ENCODE measurements at places on chromosomes 11 and 22.

GRCh38 chr11:126466236-126467045 lies 111.0 kb downstream of the ST3GAL4 start:
- no peak for DNase-seq

GRCh38 chr11:12674936-12675696 lies 895 bp downstream of the TEAD1 start:
- no peak for DNase-seq

GRCh38 chr22:45082795-45083194 lies 73.0 kb upstream of the PHF21B start:
- no peak for DNase-seq

GRCh38 chr11:69030301-69030700 lies 17.3 kb upstream of the MRGPRF start:
- DNase-seq: no peak

GRCh38 chr11:132045107-132045506 lies 674.7 kb downstream of the NTM start:
- DNase-seq: no peak

GRCh38 chr11:117730208-117730800 lies 66.7 kb downstream of the DSCAML1 start:
- no peak for DNase-seq

DNA sequence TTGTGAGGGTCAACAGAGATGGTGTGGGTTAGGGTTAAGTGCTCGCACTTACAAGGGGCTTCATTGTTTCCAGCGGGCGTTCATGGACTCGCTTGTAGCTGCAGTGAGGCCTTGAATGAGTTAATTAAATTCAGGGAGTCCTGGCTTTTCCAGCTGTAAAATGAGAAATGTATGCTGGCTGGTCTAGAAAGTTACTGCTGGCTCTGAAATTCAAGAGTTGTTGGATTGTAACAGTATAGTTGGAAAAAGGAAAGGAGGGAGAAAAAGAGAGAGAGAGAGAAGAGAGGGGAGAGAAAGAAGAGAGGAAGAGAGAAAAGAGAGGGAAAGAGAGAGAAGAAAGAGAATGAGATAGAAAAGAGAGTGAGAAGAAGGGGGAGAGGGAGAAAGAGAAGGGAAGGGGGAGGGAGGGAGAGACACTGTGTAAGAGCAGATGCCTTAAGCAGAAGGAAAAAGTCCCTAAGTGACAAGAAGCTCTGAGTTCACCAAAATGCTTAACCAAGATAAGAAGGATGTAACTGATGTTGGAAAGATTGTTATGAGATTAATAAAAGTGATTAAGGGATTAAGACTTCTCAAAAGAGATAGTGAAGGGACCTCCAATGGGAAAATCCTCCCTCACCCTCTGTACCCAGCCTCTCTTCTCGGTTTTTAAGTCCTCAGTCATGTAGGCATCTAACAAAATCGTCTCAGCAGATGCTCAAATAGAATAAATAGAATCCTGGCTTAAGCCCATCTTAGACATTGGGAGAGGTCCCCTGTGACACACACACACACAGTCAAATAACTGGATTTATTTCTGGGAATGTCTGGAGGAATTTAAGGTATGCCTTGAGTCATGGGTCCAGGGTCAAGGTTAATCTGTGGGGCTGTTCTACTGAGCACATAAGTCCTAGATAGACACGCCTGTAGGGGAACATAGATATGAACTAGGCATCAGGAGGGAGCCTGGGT lies 477.9 kb downstream of the MIAT start:
- no peak for DNase-seq

DNA sequence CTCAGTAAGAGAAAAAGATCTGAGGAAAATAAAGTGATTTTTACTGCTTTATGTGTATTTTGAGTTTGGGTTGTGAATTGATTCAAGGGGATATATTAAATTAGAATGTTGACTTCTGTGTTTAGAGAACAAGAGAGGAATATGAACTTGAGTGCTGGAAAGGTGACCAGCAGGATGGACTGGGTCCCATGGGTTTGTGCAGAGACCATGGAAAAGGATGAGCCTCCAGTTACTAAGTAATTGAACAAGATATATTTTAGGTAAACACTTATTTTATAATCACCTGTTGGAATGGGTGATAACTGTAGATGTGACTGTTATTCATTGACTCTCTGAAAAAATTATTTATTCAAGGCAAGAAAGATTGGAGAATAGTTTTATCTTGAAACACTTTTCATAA lies 82.0 kb upstream of the TOP3B start:
- no peak for DNase-seq

DNA sequence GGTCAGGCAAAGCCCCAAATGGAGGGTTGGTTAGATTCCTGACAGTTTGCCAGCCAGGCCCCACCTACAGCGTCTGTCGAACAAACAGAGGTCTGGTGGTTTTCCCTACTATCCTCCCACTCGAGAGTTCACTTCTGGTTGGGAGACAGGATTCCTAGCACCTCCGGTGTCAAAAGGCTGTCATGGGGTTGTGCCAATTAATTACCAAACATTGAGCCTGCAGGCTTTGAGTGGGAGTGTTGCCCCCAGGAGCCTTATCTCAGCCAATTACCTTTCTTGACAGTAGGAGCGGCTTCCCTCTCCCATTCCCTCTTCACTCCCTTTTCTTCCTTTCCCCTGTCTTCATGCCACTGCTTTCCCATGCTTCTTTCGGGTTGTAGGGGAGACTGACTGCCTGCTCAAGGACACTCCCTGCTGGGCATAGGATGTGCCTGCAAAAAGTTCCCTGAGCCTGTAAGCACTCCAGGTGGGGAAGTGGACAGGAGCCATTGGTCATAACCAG lies 4.7 kb upstream of the TTC36 start:
- no peak for DNase-seq

GRCh38 chr11:10450462-10451425 lies 4.3 kb upstream of the AMPD3 start:
- DNase-seq: no peak

GRCh38 chr11:65952052-65952521 lies 6.8 kb downstream of the TSGA10IP start:
- DNase-seq: no peak

- DNase-seq: no peak
These were observed 34.7 kb upstream of the NRIP3 start for GRCh38 chr11:9038541-9038940.

DNA sequence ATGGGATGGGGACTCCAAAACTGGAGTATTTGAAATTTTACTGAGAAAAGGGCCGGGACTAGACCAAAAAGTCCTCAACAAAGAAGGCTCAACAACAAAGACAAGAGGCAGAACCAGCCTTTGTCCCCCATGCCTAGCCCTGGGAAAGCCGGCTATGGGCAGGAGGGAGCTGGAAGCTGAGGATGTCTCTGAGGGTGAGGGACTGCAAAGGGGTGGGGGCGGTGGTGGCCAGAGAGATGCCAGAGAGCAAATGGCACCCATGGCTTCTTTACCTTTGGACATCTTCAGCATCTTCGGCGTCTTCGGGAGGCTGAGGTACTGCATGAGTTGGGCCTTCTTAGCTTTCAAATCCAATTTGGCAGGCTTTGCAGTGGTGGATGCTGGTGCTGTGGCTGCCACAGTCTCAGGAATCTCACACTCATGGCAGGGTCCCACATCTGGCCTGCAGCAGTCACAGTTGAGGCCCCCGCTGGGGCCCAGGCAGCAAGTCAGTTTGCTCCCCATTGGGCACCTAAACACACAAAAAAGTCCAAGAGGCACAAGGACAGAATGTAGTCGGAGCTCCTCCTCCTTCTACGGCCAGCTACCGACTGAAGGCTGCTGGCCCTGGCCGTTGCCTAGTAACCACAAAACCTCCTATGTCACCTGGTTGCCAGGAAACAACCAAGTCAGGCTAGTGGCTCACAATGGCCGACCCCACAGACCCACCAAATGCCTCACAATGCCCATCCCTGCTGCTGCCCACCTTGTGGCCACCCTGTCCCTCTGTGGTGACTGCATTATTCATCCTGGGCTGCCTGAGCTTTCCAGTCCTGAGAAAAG lies at the start of gene C22orf42:
TSS of gene C22orf42 (minus strand) at position 592 of the 822 bp plus-strand sequence. CDS start at position 504, 88 bp downstream.
- no peak for DNase-seq

GRCh38 chr11:86161336-86161735 lies 83.2 kb upstream of the EED start:
- DNase-seq: no peak

DNA sequence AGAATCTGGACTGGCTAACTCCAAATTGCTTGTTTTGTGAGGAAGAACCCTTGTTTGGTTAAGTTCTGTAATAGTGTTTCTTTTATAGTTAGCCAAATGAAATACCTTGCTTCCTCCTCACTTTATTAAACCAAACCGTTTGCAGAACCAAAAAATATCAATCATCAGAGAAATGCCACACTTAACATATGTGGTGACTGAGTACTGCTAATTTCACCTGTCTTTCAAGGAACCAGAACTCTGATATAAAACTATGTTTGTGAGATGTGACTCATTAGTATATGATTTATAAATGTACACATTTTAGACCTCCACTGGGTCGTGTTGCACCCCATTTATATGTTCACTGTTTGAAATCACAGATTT lies 119.9 kb downstream of the PGR start:
- DNase-seq: no peak

GRCh38 chr11:12727563-12728211 lies 53.5 kb downstream of the TEAD1 start:
- DNase-seq: no peak

- DNase-seq: no peak
These were observed 69.3 kb downstream of the MICAL3 start for GRCh38 chr22:17954860-17955587.

- no peak for DNase-seq
These were observed 43.0 kb upstream of the CRTAM start for GRCh38 chr11:122795307-122795706.

DNA sequence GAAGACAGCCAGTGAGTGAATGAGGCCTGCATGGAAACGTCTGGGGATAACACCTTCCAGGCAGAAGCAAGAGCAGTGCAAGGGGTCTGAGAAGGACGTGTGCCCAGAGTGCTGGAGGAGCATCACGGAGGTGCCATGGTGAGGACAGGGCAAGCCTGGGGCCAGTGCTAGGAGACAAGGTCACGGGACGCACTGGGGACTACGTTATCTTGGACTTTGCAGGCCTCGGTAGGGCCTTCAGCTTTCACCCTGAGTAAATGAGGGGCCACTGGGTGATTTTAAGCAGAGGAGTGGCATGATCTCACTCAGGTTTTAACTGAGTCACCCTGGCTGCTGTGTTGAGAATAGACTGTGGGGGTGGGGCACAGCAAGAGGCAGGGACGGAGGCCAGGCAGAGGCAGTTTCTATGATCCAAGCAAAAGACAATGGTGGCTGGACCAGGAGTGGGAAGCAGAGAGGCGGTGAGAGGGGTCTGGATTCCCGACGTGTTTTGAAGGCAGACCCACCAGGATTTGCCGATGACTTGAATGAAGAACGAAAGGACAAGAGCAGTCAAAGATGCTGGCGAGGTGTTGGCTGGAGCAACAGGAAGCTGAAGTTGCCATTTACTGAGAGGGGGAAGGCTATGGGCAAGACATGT lies 102.7 kb upstream of the PARVA start:
- DNase-seq: no peak

GRCh38 chr22:20062766-20063083 lies 17.3 kb upstream of the DGCR8 start:
- DNase-seq: no peak

DNA sequence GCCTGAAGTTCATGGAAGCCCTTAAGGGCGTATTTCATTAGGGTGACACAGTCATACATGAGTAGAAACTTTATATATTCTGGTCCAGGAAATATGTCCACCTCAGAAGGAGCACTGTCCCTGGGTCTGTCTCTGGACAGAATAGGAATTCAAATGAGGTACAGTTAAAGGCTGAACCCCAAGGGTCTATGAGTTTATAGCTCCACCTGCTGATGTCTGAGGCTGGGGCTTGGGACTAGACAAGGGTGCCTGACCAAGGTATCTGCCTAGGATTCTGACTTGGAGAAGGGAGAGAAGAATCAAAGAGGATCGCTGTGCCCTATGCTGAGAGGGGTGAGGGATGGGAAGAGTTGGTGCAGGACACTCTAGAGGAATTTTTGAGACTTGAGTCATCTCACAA lies 14.9 kb downstream of the HEPHL1 start:
- no peak for DNase-seq

- DNase-seq: no peak
These were observed 1.1 kb upstream of the TTLL8 start for GRCh38 chr22:50058906-50059880.

DNA sequence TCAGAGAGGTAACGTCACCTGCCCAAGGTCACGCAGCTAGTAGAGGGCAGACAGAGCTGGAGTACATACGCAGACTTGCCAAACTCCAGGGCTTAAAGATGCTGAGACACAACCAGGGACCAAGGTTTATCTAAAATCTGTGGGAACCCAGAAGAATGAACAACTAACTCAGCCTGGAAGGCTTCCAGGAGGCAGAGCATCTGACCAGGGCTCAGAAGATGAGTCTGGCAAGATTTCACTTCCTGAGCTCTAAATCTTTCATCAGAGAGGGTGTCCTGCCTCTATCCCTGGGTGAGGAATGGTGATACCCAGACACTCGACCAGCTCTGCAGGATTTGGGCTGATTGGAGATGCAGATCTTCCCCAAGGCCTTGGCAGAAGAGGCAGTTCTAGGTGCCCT lies 9.1 kb downstream of the GAL3ST1 start:
- DNase-seq: no peak

- DNase-seq: no peak
These were observed 32.6 kb downstream of the RTN4R start for GRCh38 chr22:20235389-20235991.

- no peak for DNase-seq
These were observed 2.7 kb downstream of the HBG1 start for GRCh38 chr11:5246772-5247471.

DNA sequence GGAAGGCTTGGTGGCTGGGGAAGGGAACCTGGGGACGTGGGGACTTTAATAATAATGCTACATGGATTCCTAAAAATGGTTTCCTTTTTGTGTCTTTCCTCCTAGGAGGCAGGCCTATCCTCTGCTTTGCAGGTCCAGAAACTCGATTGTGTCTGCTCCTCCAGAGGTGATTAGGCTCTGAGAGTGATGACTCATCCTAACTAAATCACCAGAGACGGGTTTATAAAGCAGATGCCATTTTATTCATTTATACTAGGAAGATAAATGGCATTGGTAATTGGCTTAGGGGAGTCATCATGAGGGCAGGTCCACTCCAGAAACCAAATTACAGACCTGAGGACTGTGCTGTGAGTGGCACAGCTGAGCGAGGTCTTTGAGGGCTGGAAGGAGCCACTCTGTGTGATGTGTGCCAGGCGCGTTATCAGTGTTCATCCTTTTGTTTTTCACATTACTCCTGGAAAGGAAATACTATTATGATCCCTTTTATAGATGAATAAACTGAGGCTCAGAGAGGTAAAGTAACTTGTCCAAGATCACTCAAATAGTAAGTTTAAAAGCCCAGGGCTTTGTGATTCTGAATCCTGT lies 7.1 kb downstream of the NLRX1 start:
- no peak for DNase-seq

DNA sequence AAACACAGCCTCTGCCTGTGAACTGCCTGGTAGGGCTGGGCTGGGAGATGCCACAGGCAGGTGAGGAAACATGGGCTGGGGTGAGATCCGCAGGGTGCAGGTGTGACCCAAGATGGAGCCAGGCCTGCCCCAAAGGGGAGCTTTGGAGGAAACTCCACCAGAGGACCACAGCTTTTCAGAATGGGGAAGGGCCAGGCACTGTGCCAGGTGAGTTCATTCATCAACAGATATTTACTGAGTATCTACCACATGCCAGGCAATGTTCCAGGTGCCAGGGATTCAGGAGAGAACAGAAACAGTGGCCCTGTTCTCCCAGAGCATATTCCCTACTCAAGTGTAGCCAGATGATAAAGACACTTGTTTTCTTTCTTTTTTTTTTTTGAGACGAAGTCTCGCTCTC lies 11.2 kb downstream of the RTN4RL2 start:
- no peak for DNase-seq
